ENCODE measurements at places on chromosomes 11 and 22.

DNA sequence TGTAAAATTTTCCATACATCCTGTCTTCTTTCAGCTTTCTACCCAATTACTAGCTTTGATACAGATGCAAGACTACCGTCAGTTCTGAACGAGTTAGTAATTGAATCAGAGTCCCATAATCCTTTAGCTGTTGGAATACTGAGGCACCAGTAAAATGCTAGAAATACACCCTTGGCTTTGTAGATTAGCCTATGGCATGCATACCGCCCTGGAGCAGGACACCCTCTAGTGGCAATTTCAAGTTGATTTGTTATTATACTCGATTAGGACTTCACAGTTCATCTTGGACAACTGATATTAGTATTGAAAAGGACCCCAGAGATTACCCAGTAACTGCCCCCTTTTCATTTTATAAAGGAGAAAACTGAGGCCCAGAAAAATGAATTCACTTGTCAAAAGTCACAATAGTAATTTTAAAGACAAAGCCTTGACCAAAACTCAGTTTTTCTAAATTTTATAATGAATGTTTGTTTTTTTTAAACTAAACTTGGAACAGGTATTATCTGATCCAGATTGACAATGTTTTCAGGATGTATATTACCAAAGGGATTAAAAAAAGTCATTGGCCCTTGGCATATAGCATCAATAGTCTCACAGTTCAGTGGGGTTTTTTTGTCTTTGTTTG is 72.6 kb downstream of the HIPK3 start:
- DNase-seq, result no peak

DNA sequence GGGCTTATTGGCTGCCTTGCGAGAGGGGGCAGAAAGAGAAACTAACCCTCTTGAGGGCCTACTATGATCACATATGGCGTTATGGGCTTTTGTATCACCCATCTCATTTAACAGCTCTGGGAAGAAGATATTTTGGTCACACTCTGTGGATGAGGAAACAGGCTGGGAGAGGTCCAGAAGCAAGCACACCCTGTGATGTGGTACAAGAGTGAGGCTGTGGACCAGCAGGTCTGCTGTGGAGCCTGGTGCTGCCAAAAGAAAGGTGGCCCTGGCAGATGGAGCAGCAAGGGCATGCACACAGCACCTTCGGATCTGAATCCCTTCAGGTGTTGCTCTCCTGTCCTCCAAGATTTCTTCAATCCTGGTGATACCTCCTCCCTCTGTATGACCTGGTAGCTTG is 64.1 kb downstream of the KCNC1 start:
- no peak for DNase-seq

DNA sequence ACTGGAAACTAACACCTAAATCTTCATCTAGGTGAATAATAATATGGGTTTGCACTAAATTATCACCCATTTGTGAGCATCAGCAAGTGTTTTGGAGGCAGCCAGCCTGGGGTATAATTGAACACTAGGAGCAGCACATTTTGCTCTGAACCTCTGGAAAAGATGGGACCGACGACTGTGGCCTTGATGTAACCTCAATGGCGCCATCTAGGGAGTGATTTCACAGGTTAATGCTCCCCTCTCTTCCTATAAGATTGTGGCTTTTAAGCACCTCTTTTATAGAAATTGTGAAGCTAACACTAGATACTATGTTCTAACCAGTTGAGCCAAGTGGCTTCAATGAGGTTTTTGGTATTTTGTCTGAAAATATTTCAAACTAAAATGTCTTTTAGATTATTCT is 203.7 kb downstream of the NELL1 start:
- DNase-seq, result peak; percentile 19

- no peak for DNase-seq
Measured at GRCh38 chr11:131471976-131472375, 101.6 kb downstream of the NTM start.

GRCh38 chr11:45097721-45098493 is 48.5 kb upstream of the PRDM11 start:
- peak; percentile 83 for DNase-seq

GRCh38 chr22:26435327-26436093 is 6.5 kb downstream of the ASPHD2 start:
- no peak for DNase-seq

GRCh38 chr11:108870373-108871020 is 205.6 kb downstream of the DDX10 start:
- DNase-seq, result no peak

DNA sequence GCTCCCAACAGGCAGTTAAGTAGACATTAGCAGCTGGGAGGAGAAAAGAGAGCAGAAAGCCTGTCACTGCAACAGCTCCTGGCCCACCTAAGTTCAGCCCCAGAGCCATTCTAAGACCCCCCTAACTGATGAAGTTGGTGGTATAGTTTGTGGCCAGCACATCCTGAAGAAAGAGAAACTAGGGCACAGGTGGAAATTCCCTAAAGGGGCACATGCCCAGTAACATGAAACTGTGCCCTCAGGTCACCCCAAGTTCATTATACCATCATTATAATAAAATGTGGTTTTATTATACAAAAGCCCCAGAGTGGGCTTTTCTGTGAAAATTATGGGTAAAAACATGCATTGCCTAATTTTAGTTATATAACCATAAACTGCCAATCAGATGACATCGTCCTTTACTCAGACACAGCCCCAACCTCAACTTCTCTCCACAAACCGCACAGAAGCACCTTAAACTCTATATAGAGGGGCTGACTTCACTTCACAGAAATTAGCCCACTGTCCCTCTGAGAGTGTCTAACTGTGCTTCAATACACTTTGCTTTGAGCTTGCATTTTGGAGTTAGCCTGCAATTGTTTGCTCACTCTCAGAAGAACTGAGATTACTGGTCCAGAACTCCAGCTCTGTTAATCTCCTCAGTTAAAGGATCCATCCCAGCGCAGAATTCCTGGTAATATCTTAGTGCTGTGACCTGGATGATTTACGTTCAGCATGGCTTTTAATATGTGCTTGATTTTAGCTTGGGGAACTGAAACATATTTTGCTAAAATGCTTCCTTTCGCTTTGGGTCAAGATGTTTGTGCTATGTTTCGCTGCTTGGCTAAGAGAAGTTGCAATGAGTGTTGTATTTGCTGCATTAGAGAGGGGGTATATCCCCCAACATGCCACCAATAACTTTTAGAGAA is 1.8 kb upstream of the APOL3 start:
- no peak for DNase-seq

GRCh38 chr22:36048911-36049677 is 20.5 kb upstream of the RBFOX2 start:
- DNase-seq, result no peak

DNA sequence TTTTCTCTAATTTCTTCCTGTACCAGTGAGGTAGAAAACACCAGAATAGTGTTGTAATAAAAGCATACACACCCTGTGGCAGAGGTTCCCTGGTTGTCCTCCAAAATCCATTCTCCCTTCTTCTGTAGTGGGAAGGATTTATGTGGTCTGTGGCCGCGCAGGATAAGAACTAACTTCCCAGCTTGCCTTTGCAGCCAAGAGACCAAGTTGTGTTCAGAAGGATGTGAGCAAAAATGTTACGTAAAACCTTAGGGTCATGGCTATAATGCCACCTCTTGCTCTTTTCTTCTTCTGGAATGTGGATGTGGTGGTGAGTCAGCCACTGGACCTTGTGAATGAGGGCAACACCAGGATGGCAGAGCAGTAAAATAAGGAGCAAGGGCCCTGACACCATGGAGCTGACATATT is 28.4 kb downstream of the CCDC90B start:
- DNase-seq, result no peak

DNA sequence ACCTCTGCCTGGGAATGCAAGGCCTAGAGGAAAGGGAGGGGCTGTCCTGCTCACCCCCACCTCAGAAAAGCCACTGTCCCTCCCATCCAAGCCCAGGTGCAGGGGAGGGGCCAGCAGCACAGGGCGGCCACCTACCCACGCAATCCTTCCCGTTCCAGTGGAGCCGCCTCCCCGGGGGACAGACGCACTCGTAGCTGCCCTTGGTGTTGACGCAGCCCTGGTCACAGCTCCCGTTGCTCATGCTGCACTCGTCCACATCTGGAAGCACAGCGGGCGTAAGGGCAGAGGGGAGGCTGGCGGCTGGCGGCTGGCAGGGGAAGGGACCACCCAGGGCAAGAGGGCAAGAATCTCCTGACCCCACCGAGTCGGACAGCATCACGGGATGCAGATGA is 40.3 kb upstream of the TTLL12 start:
- DNase-seq, result no peak

GRCh38 chr22:38748487-38749136 is 7.2 kb downstream of the SUN2 start:
- no peak for DNase-seq

- DNase-seq, result no peak
Measured at GRCh38 chr11:130652671-130653335, 204.4 kb downstream of the ADAMTS15 start.

- DNase-seq, result no peak
Measured at GRCh38 chr11:112249871-112250610, 10.6 kb downstream of the PLET1 start.

GRCh38 chr11:65131417-65131776 is 2.9 kb downstream of the SYVN1 start:
- no peak for DNase-seq

DNA sequence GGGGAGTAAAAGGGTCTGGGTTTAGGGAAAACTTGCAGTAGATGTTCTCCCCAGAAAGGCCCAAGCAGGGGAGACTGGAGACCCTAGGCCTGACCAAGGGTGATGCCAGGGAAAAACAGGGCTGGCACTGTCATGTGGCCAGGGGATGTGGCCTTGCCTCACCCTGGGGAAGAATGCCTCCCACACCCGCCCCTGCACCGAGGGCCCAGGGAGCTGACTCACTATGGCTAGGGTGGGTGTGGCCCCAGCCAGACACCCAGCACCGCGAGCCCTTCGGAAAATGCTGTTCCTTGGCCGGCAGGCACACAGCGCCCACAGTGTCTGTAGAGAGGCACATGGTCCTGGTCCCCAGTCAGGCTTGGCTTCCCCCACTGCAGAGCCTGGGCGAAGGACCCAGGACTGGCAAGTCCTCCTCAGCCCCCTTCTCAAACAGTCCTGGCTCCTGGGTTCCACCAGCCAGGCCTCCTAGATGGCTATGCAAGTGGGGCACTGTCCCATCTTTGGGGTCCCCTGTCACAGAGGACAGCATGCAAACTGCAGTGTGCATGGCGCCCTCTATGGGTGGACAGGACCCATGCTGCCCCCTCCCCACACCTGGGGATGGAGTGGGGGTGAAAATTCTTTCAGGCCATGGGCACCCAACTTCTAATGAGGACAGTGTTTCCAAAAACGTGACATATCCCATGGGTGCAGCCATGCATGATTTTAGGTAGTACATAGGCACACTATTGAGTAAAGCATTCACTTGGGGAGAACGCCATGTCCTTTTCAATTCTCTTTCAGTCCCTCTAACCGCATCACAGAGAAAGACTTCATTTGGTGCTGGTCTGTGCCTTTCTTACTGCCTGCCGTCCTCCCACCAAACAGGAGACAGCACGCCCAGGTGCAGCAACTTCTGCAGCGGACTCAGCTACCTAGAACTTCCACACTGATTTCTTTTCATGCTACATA is 15.2 kb downstream of the TMPRSS5 start:
- DNase-seq, result no peak

DNA sequence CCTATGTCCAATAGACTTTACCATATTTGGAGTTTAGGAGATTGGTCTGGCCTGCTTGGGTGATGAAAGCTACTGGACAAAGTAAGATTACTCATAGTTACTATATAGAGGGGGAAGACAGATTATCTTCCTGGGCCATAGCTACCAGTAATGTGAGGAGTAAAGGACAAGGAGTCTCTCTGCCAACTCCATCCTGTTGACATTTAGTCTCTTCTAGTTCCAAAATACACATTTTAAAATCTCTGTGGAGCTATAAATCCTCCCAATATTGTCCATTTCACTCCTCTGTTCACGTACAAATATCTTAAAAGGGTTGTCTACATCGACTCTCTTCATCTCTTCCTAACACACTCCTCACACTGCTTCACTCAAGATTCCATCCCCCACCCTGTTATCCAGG is 1.1 kb upstream of the OR51D1 start:
- DNase-seq, result no peak

DNA sequence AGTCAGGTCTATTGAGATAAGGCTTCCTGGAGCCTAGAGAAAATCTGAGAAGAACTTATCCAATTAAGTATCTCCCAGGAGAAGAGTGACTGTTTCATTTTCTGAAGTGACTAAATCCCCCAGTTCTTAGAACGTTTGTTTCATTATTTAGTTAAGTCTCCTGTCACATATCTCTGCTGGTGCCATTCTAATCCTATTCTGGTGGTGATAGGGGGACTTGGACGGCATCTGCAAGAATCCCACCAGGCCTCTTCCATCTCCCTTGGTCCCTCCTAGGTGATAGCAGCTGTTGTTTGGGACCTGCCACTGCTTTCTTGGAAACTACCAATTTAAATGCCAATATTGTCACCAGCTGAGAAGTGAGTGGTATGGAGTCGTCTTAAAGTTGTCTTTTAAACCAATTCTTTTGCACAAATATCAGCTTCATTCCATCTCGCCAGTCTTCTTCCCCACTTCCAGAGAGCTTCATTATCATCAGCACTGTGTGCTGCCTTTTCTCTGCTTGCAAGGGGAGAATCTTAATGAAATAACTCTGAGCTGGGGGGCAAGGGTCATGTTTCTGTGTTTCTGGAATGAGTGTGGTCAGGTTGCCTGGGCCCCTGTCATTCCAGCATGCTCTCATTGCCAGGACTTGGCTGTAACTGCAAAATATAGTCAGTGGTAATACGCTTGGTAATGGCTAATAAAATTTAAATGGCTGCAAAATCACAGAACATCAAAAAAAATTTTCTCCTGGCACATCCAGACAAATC is 104.8 kb downstream of the LDLRAD3 start:
- no peak for DNase-seq

DNA sequence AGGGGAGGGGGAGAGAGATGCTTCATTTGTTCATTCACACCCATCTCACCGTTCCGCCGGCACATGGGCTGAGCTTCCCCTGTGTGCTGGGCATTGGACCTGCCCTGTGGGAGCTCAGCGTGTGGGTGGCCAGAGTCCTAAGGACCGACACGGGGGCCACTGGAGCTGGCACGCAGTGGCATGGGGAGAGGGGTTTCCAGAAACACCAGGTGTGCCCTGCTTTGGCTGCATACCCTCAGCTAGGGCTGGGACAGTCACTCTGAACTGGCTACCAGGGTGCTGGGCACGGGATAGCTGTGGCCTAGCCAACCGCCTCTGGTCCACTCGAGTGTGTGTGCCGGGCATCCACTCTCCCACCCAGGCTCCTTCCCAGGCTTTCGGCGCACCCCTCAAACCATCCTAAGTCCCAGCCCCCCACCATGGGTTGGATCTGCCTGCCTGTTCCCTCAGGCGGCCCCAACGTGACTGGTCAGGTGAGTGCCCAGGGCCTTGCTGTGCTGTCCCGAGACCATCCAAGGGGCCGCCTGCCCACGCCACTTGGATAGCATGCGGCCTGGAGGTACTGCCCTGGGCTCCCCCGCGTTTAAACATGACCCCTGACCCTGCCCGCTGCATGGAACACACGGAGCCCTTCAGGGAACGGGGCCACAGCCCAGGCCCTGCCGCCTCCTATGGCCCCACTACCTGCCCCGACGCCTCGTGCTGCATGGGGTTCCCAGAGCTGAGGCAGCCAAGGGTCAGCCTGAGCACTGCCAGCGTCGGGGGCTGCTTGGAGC is 51.6 kb upstream of the LINC01488 start:
- DNase-seq, result no peak

- DNase-seq, result no peak
Measured at GRCh38 chr11:106395716-106396349, 318.4 kb downstream of the AASDHPPT start.

Data from progenitor cell of endocrine pancreas (in vitro differentiated cells).